ENCODE measurements at places on chromosomes 1 and 21.

DNA sequence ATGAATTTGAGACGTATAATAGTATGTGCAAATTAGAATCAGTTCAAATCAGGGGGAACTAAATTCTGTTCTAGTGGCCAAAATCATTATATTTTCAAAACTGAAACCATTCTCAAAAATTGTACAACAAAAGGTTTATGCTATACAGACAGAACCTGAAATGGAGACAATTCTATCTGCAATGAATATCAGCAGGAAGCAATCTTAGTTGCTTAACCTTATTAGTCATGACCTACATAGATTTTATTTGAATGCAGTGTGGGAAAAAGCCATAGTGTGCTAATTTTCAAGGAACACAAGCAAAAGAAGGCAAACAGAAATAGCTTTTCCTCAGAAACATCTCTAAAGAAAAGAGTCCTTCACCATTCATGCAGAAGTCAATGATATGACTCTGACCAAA is 6.5 kb downstream of the AK5 start:
- no peak for DNase-seq

GRCh38 chr1:92934395-92935378 is 26.6 kb downstream of the DIPK1A start:
- DNase-seq = no peak

- no peak for DNase-seq
These were observed 18.9 kb downstream of the CDK18 start for GRCh38 chr1:205523261-205523890.

GRCh38 chr1:54857141-54857540 is 29.9 kb downstream of the DHCR24 start:
- DNase-seq = no peak
